ENCODE measurements at places on chromosomes 16 and 17. TPM values are rescaled to one million over a fixed set of nuclear protein-coding genes. Genes with fewer than 3 reads are reported as not detected.
A peak's percentile ranks its signal among the peaks of the same experiment; 100 is the strongest.

- no peak for DNase-seq
Observed at GRCh38 chr16:62190426-62190825, 154.2 kb upstream of the CDH8 start.

GRCh38 chr16:4372578-4373355 lies 1.1 kb downstream of the VASN start:
- DNase-seq = no peak

- no peak for DNase-seq
Observed at GRCh38 chr16:28597692-28598261, 927 bp upstream of the SULT1A2 start.

DNA sequence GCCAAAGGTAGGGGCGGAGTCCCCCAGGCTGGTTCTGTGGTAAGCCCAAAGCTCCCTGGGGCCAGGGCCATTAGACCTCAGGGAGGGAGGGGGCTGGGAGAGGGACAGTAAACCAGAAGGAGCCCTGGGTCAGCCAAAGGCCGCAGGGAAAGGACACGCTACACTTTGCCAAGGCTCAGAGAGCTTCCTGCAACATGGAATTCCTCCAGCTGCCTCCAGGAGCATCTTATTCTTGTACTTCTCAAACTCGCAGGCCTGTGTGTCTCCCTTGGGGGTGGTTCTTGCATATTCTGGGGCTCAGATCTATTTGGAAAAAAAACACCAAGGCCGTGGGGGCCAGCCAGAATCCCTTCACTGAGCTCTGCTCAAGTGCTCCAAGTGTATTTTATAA lies 25.1 kb downstream of the AKAP1 start:
- no peak for DNase-seq

DNA sequence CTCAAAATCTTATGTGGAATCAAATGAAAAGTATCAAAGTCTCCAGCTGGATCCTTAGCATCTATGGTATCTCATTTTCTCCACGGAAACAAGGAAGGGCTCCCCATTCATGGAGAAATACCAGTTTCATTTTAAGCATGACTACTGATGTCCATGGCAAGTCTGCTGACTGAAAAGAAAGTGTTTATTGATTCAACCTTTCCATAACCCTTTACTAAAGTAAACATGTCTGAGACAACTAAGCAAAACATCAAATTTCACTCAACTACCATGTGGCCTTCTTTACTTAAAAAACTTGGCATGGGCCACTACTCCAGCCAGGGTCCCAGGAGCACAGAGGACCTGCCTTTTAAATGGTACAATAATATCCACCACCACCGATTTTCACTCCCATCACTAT lies 928.0 kb upstream of the SOX9 start:
- no peak for DNase-seq

GRCh38 chr16:29995324-29995910 lies at the start of gene HIRIP3:
HIRIP3 (minus strand) TSS chr16:29995617; CDS start chr16:29995605, 12 bp downstream.
- peak; percentile 65 for DNase-seq

GRCh38 chr17:49545007-49545660 lies 30.5 kb upstream of the NXPH3 start:
- no peak for DNase-seq

DNA sequence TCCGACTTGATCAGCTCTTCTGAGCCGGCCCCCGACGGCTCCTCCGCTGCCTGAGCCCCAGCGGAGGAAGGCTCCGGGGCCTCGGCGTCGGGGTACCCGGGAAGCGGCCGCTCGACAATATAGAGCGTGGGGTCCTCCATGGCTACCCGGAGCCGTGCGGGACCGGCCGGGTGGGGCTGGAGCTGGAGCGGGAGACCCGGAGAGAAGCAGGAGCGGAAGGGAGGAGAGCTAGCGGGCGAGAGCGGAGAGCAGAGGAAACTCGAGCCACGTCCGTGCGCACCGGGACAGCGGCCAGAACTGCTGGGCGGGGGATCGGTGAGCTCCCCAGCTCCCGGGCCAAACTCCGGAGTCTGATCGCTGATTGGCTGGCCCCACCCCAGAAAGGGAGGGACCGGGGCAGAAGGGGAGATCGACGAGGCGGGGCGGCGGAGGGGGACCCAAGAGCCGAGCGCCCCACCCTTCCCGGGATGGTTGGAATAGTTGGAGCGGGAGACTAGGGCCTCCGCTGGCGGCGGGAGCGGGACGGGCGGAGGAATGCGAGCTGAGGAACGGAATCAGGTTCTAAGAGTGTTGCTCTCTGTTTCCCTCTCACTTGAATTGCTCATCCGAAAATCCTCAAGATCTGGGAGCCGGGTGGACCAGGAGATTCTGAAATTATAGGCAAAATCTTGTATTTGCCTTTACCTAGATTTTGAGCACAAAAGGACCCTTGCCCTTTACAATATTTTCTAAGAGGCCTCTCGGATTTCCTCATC lies at the start of gene CAVIN1:
Gene CAVIN1 (minus strand): TSS at position 299 of the 755 bp plus-strand sequence. CDS start 159 bp downstream, at position 140.
- DNase-seq = peak; percentile 86

DNA sequence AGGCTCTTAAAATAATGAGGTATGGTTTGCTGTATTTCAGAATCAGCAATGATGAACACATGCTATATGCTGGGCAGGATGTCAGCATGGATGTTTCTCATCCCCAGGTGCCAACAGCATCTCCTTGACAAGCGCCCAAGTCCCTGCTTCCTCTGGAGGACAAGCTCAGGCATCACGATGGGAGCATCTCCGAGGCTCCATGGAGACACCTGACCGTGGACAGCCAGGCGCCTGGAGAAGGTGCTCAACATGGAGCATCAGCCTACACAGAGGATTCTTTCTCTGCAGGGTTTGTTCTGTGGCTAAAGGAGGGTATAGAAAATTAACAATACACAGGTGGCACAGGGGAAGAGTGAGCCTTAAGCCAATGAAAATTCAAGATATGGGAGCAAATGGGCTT lies 72.1 kb downstream of the SLC5A11 start:
- DNase-seq = no peak

DNA sequence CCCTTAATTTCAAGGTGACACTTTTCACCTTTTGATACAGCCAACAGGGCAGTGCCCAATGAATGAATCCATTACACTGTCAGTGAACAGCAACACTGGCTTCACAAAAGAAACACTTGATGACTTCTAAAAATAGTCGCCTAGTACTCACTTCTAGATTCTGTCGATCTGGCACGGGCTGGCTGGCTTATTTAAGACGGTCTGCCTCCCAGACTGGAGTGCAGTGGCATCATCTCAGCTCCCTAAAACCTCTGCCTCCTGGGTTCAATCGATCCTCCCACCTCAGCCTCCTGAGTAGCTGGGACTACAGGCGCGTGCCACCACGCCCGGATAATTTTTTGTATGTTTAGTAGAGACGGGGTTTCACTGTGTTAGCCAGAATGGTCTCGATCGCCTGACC lies 1.9 kb downstream of the NDUFAB1 start:
- no peak for DNase-seq

DNA sequence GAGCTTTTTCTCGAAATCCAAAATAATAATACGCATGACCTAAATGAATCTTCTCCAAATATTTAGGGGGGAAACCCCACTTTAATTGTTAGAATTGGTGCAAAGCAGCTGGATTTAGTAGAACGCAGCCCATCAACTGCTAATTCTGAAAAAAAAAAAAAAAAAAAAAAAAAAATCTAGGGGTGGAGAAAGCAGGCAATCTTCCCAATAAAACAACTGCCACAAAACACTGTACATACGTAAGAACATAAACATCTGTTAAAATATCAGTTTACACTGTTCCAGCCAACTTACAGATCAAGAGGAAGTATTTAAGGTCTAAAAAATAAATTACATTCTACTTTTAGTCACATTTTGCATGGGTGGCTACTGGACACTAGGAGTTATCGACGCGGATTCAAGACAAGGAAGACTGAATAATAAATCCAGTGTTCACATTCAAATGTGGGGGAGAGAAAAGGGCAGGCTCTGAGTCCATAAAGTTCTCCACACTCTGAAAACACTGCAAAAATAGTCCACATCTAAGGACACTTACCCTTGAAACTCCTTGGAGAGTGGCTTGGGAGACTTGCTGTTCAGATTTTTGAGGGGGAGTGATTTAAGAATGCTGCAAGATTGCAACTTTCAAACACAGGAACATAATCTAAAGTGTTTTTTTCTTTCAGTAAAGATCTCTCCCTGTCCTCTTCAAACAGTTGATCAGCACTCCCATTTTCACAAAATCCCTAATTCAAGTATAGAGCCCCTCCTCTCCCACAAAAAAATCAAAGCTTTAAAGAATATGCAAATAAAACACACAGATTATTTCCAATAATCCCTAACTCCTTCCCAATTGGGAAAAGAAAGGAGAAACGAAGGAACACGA lies 1.3 kb downstream of the APPBP2 start:
- DNase-seq = peak; percentile 69

GRCh38 chr17:74819801-74820436 lies 39.8 kb downstream of the GRIN2C start:
- no peak for DNase-seq

DNA sequence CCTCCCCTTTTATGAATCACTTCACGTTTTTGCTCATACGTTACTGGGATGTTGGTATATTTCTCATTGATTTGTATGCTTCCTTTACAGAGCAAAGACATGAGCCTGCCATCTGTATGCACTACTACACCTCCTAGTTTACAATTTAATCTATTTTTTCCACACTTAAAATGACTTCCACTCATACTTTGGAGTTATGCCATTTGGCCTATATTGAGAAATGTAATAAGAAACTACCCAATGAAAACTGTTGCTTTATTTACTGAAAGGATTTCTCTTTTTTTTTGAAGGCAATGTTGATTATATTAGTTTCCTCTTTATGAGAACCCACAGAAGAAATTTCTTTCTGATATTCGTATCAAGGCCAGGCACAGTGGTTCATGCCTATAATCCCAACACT lies 43.1 kb downstream of the DUSP14 start:
- no peak for DNase-seq

- DNase-seq = no peak
Observed at GRCh38 chr17:17050346-17051345, 8.4 kb downstream of the MPRIP start.

DNA sequence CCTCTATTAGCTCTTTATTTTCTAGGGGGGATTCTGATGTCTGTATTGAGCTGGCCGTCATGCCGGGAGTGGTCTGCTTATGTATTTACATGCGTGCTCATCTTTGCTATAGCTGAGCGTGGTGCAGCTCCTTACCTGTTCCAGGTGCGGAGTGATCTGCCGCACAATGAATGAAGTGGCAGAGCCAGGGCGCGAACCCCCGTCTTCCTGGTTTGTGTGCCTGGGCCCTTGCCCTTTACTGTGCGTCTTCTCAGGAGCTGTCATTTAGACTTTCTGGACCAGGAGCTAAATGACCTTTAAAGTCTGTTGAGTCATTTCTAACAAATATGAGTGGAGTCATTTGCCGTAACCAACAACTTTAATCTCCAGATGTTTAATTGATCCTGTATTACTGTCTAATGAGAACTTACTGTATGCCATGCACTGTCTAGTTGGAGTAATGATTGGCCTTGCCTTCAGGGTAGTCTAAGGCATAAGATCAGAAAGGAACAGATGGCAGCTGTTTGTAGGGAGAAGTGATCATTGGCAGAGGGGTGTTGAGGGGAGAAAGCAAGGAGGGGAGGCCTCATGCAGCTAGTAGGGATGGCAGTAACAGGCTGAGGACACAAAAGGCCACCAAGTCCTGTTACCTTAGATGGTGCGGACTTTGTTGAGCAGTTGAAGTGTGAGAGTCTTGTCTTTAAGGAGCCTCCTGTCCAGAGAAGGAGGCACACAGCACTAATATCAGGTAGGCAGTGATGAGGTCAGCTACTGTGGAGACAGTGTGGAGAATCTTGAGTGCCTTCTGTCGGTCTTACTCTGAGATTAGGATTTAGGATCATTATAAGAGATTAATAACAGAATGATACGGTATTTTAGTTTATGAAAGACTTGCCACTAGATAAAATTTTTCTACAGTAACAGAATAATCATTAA lies 53.9 kb downstream of the USP10 start:
- no peak for DNase-seq

DNA sequence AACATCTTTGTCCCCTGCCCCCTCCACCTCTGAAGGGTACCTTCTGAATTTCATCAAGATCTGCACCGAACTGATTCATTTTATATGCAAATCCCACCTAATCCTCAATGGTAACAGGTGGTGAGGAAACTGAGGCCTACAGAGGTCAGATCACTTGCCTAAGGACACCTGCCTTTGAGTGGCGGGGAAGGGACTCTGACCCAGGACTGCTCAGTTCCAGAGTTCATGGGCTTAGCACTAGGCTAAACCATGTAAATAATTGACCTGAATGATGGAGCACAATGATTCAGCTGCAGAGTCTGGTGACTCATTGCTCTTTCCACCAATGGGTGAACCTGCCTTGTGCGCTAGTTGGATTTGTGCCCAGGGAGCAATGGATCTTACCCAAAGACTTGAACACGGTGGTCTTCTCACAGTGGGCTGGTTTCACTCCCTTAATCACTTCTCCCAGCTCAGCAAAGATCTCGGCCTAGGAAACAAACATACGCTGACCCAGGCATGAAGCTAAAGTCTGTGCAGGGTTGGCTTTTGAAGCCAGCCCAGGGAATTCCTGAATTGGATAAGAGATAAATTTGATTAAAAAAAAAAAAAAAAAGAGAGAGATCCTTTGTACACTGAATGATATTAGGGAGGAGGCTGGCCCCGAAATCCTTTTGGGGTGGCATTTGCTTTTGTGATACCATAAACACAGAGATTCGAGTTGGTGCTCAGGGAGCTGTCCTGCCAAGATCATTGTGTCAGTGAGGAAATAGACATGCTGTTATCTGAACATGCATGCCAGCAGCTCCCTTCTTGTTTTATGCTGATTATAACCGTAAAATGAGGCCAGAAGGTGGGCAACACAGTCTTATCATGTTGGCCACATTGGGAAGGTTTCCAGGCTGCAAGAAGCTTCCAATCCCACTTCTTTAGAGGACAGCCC lies 17.0 kb downstream of the CRYM start:
- DNase-seq = no peak

GRCh38 chr17:10875984-10876555 lies 38.2 kb upstream of the PIRT start:
- DNase-seq = no peak

- DNase-seq = no peak
Observed at GRCh38 chr16:64870859-64871258, 251.0 kb downstream of the CDH11 start.

GRCh38 chr16:30786936-30787612 lies at the start of gene ZNF629:
ZNF629 (minus strand) TSS chr16:30787205; CDS start chr16:30784482, 2,723 bp downstream.
- DNase-seq = peak; percentile 78

DNA sequence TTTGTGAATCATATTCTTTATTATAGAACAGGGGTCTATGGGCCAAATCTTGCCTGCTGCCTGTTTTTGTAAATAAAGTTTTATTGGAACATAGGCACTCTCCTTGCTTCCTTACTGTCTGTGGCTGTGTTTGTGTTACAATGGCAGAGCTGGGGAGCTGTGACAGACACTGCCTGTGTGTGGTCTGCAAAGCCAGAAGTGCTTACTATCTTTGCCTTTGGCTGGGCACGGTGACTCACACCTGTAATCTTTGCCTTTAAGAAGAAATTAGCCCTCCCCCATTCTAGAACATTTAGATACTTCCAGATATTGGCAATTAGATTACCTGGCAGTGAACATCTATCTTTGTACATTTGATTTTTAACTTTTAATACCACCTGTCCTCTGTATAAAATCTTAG lies 308.3 kb downstream of the FOXL1 start:
- DNase-seq = no peak

GRCh38 chr17:45394091-45394490 lies 38.6 kb downstream of the ARHGAP27 start:
- no peak for DNase-seq

GRCh38 chr17:37019117-37019740 lies 70.5 kb downstream of the AATF start:
- DNase-seq = no peak

The PIRT gene
- not detected for polyA plus RNA-seq

The SLC52A1 gene
- polyA plus RNA-seq = 0.25 TPM

The ENPP7 gene
- 5.7 TPM for polyA plus RNA-seq

The MT1A gene
- not detected for polyA plus RNA-seq

The UTS2R gene
- 0.49 TPM for polyA plus RNA-seq
